Hematopoietic multipotent progenitor cell treated with erythropoietin and hydrocortisone succinate and interleukin-3 and kit ligand, for 17 days (in vitro differentiated cells): ENCODE measurements at places on chromosomes 3 and 15.
A peak's percentile ranks its signal among the peaks of the same experiment; 100 is the strongest.

- DNase-seq, result peak; percentile 83
These were observed 993 bp upstream of the SIAH2 start for GRCh38 chr3:150763841-150764483.

DNA sequence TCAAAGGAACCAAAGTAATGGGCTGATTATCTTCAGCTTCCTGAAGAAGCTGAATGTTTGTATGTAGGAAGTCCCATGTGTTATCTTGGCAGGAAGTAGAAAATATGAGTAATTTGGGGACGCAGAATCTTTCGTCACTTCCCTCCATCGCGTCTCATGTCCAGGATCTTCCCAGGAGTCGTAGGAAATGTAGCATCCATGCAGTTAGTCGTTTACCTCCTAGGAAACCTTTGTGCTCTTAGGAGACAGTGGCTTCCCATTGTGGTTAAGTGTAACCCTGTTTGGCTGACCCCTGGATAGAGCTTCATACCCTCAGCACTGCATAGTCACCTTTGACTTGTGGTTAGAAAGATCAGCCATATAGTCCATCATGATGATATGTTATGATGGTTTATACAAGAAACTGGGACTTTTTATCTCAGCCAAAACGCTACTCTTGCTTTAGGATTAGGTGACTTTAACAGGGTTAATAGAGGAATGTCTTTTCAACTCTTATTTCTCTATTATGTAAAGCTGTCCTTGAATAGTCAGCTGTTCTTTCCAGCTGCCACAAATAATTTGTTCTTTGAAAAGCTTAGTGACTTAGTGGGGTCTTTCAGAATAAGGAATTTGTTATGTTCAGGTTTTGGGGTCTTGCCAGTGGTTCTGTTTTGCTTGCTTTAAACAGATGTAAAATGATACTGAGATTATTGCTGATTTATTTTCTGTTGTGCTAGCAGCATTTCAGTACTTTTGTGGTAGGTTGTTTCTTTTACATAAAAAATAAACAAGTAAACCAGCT, 92.2 kb downstream of the KLHL25 start:
- DNase-seq, result no peak

- no peak for DNase-seq
These were observed 34.9 kb downstream of the CD47 start for GRCh38 chr3:108055931-108056330.

DNA sequence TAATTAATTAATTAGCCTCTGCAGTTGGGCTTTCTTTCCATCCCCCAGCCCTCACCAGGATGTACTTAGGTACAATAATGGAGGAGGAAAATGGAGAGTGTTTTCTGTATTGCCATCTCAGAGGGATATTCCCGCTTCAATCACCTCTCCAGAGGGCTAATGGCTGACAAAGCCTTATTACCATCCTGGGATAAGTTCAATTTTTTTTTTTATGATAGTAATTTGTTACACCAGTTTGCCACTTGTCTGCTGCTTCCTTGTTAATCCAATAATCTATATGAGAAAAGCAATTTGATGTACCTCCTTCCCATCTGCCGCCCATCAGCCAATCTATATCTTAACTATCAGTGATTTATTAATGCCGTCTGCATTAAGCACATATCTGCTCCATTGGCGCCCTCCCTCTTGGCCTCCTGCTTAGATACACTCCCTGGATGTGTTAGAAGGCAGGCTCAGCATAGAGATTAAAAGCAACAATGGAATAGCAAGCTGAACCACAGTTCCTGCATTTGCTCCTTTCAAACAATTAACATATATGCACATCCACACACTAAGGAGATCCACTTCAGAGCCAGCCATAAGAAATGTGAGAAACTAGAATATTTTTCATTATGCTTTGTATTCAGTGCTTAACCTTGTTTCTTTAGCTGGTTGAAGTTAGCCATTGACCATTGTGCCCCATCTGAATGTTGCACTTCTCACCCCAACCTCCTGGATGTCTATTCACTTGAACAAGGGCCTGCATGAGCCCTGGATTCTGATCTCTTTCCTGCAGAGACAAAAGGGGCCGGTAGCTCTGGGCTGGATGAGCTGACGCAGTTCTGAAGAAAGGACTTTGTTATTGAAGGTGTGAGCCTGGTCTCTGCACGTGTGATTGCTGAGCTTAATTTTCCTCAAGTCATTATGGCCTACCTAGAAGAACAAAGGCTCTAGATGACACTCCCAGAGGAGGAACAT, 237.3 kb upstream of the GAP43 start:
- DNase-seq, result no peak

GRCh38 chr15:64749999-64750657, 25.3 kb downstream of the RBPMS2 start:
- DNase-seq, result no peak

DNA sequence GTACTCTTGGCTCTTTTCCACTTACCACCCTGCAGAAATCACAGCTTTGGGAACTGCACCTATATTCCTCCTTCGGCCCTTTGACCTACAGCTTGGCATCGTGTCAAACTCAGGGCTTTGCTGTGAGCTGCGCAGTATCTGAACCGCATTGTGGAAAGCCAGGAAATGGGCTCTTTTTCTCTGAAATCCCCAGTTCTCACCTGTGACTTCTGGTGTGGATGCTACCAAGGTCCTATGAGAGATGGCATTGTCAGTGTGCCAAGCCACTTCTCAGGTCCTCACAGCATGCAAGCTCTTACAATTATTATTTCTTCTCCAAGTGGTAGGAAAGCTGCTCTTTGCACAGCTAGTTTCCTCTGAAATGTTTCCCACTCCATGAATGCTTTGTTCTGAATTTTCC, 450.6 kb upstream of the TBL1XR1 start:
- no peak for DNase-seq

GRCh38 chr3:145015253-145015652, 1043.6 kb downstream of the DIPK2A start:
- no peak for DNase-seq

DNA sequence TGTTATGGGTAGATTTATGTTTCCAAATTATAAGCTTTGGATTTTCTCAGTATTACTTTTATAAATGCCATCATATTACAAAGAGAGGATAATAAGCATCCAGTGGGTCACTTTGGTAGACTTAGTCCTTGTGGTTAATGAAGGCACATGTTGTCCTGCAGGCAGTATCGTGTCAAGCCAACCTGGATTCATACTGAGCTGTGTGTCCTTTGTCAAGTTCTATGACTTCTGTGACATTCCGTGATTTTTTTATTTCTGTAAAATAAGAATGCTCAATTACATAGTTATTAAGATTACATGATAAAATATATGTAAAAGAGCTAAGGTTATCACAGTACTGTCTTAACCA, 257.7 kb downstream of the RBMS3 start:
- DNase-seq, result no peak

- no peak for DNase-seq
These were observed 72.6 kb downstream of the NR2F2 start for GRCh38 chr15:96403071-96403470.

- DNase-seq, result no peak
These were observed 70.3 kb upstream of the PRICKLE2 start for GRCh38 chr3:64295594-64295993.

DNA sequence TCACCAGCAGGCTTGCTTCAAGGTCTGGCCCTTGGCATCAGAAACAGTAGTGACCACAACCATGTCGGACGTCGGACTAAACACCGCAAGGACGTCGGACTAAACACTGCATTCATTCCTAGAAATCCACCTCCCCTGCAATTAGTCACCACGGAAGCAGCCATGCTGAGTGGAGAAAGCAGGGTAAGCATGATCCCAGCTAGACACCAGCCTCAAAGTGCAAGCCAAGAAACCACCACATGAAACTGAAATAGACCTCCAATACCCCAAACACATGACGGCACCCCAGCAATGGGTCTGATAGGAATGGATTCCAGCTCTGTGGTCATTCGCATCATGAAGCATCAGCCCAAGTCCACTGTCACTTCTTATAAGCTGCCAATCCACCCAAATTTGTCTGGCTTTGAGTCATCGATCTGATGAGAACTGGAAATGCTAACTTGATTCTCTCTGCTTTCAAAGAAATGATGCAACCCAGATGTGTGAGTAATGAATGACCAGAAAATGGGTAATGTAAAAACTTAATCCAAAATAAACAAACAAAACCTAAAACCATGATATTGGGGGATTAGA, 348.3 kb upstream of the TMCO5A start:
- DNase-seq, result no peak

- no peak for DNase-seq
These were observed 2.3 kb downstream of the ARPC4 start for GRCh38 chr3:9795207-9795606.

- no peak for DNase-seq
These were observed 35.9 kb upstream of the GOLGA6L9 start for GRCh38 chr15:82393671-82394070.

- no peak for DNase-seq
These were observed 66.7 kb downstream of the ITGA11 start for GRCh38 chr15:68365140-68365745.

GRCh38 chr3:12175844-12176453, 17.2 kb upstream of the TIMP4 start:
- DNase-seq, result no peak
